Testis (tissue), 5 donors: ENCODE measurements at places on chromosomes 7 and 10.

DNA sequence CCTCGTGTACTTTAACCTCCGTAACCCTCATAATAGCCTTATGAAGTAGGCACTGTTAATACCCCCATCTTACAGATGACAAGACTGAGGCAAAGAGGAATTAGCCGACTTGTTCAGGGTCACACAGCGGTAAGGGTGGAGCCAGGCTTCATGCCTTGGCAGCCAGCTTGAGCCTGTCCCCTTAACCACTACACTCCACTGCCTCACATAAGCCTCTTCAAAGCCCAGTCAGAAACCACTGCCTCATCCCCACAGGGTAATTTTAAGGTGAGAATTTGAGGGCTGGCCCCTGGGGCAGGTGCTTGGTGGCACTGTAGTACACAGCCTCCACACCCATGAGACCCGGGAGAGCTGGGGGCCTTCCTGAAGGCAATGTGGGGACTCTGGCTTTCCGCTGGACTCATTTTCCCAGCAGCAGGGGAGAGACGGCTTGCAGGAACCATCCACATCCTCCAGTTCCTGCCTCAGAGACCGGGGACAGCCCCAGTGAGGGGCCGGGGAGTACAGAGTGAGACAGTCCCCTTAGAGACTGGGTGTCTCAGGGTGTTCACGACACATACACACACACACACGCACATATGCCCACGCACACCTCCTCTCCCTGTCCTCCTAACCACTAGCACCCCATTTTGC, 7.6 kb upstream of the C10orf105 start:
- DNase-seq: no peak

GRCh38 chr7:22826593-22826992, 3.9 kb upstream of the TOMM7 start:
- no peak for DNase-seq

GRCh38 chr10:72375585-72375984, 20.9 kb upstream of the DNAJB12 start:
- DNase-seq: peak; percentile 68

- DNase-seq: no peak
Measured at GRCh38 chr10:59771162-59771807, 18.0 kb upstream of the MRLN start.

DNA sequence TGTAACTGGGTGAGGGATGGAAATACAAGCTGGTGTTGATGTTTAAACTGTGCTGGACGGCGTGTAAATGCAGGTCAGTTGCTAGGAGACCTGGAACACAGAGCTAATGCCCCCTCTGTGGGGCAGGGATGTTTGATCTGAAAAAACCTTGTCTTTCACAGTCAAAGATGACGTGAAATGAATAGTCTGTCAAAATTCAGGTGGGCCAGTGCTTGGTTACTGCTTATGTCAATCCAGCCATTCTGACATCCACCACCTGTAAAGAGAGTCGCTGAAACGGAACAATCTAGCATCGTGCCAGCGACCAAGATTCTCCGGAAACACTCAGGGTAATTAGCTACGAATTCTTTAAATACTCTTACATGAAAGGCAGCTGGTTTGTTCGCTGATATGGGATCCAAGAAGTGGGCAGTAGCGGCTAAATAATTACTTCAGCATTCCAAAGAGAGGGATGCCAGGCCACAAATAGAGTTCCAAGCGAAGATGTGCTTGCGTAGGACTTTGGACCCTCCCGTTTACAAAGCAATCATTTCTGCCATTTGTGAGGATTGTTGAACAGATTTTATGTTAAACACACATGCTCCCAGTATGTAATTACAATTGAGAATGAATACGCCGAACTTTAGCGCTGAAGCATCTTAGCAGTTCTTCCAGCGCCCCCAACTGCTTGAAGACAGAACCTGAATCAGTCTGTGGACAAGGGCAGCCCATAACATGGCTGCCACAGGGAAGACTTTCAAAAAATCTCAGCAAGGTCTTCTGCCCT, 7.3 kb upstream of the ASB4 start:
- peak; percentile 75 for DNase-seq

GRCh38 chr7:27994639-27995038, 186.0 kb downstream of the JAZF1 start:
- DNase-seq: no peak

DNA sequence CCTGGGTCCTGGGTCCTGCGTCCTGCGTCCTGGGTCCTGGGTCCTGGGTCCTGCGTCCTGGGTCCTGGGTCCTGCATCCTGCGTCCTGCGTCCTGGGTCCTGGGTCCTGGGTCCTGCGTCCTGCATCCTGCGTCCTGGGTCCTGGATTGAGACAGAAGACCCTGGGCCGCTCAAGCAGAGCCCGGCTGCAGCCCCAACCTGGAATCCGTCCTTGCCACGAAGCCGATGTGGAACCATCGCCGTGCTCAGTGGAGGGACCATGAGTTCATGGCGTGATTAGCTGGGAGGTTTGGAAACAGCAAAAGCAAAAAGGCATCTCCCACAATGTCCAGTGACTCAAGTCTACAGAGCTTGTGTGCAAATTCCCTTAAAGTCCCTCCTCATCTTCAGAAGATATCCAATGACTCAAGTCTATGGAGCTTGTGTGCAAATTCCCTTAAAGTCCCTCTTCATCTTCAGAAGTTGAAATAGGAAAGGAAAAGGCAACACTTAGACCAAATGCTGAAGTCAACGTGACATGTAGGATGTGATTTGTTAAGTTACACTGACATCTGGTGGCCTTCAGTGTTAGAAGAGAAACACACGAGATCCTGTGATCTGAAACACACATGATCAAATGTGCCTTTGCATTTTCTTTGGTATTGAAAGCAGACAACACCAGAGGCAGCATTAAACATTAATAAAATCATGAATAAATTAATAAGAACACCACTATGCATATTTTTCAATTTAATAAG, 179.9 kb downstream of the PTPRN2 start:
- no peak for DNase-seq

DNA sequence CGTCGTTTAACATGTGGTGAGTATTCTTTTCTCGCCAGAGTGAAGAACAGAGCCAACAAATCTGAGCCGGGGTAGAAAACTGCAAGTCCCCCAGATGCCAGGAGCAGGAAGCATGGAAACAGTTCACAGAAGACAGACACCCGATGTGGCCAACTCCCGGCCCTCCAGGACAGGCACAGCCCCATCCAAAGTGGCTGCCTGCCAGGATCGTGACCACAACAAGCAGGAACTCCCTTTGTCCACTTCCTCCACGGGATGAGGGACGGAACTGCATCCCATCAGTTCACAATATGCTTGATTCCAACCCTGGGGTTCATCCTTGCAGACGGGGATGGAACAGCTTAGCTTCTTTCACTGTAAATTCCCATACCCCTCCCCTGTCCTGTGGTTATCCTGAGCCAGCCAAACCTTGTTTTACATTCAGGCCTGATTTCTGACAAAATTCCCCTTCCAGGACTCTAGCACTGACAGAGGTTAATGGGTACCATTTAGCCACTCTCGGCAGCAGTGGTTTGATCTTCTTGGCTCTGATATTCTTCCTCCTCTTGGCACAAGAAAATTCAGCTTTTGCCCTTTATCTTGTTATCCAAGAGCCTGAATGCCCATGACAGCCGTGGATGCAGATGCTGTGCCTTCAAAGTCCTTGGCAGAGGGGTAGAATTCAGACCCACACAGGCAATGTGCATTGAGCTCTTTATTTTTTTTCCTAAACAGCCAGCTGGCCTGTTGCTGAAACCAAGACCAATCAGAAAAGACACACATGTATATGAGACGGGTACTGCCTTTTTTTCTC, 105.5 kb upstream of the FAM204A start:
- peak; percentile 22 for DNase-seq

- DNase-seq: no peak
Measured at GRCh38 chr10:14554091-14554490, 220.6 kb downstream of the FAM107B start.

GRCh38 chr10:119461923-119462322, 80.6 kb downstream of the RGS10 start:
- no peak for DNase-seq

- peak; percentile 58 for DNase-seq
Measured at GRCh38 chr10:98391578-98391991, 23.4 kb downstream of the PYROXD2 start.

DNA sequence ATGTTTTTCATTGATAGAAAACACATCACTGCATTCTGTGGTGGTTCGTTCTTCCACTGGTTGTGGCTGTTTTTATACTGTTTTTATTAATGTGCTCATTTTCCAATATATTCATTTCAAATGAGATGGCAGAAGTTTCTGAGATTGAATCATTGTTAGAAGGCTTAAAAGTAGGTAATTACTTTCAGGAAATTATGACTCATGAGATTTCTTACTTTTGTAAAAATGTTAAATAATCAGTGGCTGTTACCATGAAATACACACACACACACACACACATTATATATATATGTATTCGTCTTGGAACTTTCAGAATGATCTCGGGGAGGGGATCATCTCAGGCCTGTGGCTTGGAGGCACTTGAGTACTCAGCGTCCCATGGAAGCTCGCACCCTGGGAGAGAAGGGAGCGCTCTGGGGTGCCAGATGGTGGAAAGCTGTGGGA, 66.1 kb downstream of the ZMYND11 start:
- no peak for DNase-seq

GRCh38 chr7:66500087-66500486, 128.6 kb upstream of the KCTD7 start:
- no peak for DNase-seq

DNA sequence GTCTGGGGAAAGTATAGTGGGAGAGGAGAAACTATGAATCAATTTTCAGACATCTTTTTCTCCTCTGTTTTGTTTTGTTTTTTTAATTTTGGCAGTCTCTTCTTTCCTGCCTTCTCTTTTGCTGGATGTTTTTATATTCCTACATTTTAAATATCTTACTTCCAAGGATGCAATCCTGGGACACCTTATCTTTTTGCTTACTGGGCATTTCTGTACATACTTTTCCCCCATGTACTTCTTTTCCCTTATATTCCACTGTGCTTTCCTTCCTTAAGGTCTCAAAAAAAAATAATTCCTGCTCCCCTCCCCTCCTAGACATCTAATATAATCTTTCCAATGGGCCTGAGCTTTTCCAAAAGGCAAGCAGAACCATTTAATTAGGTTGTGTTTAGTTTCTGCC, 701.1 kb downstream of the NRG3 start:
- no peak for DNase-seq

DNA sequence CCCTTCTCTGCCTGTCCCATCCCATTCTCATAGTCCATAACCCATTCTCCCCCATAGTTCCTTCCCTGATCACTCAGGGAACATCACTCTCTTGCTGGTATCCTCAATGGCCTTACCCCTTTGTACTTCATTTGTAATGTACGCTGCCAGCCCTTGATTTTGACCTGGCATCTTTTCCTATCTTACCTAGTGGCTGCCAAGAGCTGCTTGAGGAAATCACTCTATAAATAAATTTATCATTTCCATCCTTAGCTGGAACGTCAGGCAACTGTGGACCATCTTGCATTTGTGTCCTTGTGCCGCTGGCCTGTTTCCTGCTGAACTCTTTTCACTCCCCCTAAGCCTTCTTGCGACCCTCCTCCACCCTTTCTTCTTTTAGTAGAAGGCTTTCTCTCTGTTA, 14.0 kb downstream of the CDK14 start:
- no peak for DNase-seq

DNA sequence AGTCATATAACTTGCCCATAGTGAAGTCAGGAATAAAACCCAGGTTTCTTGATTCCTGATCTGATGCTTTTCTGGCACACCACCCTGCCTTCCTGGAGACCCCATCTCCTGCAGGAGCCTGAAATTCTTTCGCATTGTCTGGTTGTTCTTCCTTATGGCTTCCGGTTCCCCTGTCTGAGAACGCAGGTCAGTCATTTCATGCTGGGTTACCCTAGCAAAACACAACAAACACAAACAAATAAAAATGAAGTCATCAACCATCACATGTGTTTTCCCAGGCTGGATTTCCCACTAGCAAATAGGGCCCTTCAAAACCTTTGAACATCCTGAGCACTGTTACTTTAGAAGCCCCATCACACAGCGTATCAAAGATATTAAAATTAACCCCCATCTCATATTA, 569.6 kb downstream of the LRMDA start:
- DNase-seq: no peak

DNA sequence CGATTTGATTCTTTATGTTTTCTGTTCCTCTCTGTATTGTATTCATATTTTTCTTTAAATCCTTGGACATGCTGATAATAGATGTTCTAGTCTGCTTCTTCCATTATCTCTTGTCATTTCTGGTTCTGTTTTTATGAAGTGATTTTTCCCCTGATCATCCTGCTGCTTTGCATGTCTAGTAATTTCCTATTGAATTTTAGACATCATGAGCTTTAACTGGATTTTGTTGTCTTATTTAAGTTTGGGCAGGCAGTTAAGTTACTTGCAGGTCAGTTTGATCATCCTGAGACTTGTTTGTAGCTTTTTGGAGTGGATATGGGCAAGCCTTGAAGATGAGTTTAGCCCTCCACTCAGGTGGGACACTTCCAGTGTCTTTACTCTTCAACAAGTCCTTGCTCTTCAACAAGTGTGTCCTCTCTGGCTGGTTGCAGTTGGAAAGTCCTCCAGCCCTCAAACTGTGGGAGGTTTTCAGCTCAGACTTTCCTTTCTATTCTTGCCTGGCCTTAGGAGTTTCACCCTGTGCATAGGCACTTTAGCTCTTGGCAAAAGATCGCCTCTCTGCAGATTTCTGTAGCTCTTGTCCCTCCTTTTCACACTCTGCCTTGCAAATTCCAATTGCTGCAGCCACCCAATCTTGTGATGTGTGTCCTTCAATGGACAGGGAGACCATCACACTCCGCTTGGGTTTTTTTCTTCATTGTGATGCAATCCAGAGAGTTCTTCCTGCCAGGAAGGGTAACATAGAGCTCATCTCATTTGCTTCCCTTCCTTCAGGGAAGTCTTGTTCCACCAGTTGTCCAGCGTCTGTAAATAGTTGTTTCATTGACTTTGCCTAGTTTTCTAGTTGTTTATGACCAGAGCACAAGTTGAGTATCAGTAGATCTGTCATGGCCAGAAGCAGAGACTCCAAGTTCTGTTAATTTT, 197.2 kb upstream of the SH2B2 start:
- no peak for DNase-seq

DNA sequence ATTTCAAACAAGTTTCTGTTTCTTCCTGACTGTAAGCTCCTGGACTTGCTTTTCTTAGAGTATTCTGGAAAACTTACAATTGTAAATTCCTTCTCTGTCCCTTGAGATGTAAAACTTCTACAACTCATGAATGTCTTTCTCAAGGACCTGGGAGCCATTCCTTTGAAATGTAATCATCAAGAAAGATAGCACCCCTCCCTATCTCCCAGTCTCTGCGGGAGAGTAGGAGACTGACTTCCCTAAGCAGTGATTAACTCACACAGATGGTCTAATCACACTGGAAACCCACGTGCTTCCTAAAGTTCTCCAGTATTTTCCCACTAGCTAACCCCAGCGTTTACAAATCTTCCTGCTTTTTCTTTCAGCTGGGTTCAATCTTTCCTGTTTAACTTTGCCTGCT, 549.4 kb downstream of the SORCS1 start:
- DNase-seq: no peak

DNA sequence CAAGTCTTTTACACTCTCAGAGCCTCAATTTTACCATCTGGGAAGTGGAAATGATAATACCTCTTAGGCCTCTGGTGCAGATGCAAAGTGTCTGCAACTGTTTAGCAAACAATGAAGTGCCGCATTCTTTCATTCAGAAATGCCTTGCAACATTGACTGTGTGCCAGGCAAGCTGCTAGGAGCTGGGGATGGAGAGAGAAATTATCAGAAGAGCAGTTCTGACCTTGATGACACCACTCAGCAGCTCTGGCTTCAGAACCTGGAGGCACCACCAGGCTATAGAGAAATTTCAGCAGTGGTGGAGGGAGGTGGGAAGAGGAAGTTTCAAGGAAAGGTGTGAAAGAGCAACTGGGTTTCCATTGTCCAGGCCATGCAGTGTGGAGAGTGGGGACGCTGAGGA, 78.1 kb upstream of the HABP2 start:
- DNase-seq: no peak
